ENCODE measurements at places on chromosomes 13 and 19.

- DNase-seq, result no peak
Measured at GRCh38 chr13:45781553-45782326, 69.8 kb downstream of the SIAH3 start.

DNA sequence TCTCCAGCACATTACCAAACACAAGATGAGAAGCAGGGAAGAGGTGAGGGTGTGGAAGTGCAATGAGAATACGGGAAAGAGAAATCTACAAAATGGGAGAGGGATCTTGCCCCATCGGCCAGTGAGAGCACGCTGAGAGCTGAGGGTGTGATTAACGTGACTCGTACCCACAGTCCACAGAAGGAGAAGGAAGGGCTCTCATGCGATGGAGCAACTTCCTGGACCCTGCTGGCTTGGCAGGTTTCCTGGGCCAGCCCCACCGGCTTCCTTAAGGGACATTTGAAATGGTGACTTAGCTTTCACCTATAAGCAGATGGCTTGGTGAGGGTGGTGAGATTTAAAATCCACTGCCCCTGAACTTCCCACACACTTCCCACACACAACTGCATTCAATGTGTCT, 740.1 kb downstream of the UQCRFS1 start:
- DNase-seq, result no peak

- no peak for DNase-seq
Measured at GRCh38 chr13:34430294-34430693, 511.8 kb upstream of the NBEA start.

GRCh38 chr13:45336025-45336800, 4.8 kb downstream of the TPT1 start:
- DNase-seq, result no peak

DNA sequence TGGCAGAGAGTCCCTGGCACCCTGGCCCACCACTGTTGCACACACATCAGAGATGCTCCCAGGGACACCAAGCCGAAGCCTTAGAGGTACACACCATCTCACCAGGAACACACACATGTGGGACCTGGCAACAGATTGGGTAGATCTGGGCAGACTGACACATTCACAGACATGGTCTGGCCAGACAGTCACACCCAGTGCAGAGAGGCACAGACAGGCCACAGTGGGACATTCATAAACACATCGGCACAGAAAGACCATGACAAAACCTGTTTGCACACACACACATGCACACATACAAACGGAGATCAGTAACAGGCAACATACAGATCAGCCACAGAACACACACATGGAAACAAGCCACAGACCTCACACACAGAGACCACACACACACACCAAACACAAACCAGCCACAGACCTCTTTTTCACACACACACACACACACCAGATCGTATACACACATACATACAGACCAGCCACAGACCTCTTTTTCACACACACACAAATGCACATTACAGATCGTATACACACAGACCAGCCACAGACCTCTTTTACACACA, 6.3 kb upstream of the JUNB start:
- no peak for DNase-seq

- no peak for DNase-seq
Measured at GRCh38 chr19:5927441-5927821, 13.4 kb downstream of the CAPS start.

- no peak for DNase-seq
Measured at GRCh38 chr19:4566402-4567051, 7.0 kb upstream of the SEMA6B start.

Measured in stimulated activated CD8-positive, alpha-beta memory T cell treated with anti-CD3 and anti-CD28 coated beads, Interleukin-7, amount 100 ng/mL, for 24 hours (primary cell).